T-helper 17 cell (primary cell): ENCODE measurements at places on chromosomes 6 and 20. TPM values are rescaled to one million over a fixed set of nuclear protein-coding genes. Genes with fewer than 3 reads are reported as not detected.

Gene ZNF391
- total RNA-seq = 2.5 TPM

Gene KCNQ5
- total RNA-seq = 3.3 TPM

Gene LRP11
- 1.8 TPM for total RNA-seq

Gene PSORS1C2
- not detected for total RNA-seq

Gene ZKSCAN8
- total RNA-seq = 20.2 TPM

Gene RAD21L1
- not detected for total RNA-seq

Gene PTK7
- total RNA-seq = 1.6 TPM

Gene RHAG
- total RNA-seq = not detected

Gene GRM1
- total RNA-seq = not detected

Gene RUNX2
- 50.8 TPM for total RNA-seq

Gene KCNQ2
- total RNA-seq = not detected

Gene SLC13A3
- total RNA-seq = 0.10 TPM

Gene SLC17A9
- total RNA-seq = 2.4 TPM

Gene NRSN1
- total RNA-seq = not detected

Gene LHFPL5
- not detected for total RNA-seq

Gene NMBR
- not detected for total RNA-seq

Gene ALDH8A1
- total RNA-seq = 3.4 TPM

Gene RAET1L
- not detected for total RNA-seq

Gene TFAP2C
- total RNA-seq = not detected

Gene ULBP3
- 1.6 TPM for total RNA-seq

Gene OPN5
- not detected for total RNA-seq

Gene C6orf58
- total RNA-seq = not detected

Gene GABRR2
- 1.4 TPM for total RNA-seq

Gene SYCP2
- total RNA-seq = 6.0 TPM

Gene COL21A1
- not detected for total RNA-seq

Gene BTN3A1
- total RNA-seq = 205 TPM

Gene AIG1
- 16.5 TPM for total RNA-seq

Gene WFDC10A
- total RNA-seq = not detected

Gene SLC35D3
- total RNA-seq = not detected

Gene DNMT3B
- total RNA-seq = 0.30 TPM

Gene RFX6
- not detected for total RNA-seq

Gene MYLK2
- total RNA-seq = not detected

Gene SLC32A1
- total RNA-seq = not detected

Gene SOX18
- not detected for total RNA-seq

Gene SLC4A11
- total RNA-seq = 1.3 TPM

Gene ADGRF4
- not detected for total RNA-seq

Gene SALL4
- 0.32 TPM for total RNA-seq

Gene OPRL1
- 1.4 TPM for total RNA-seq

Gene RBPJL
- total RNA-seq = not detected

Gene RGS17
- total RNA-seq = not detected

Gene ZSCAN23
- total RNA-seq = 0.12 TPM

Gene PRICKLE4
- not detected for total RNA-seq

Gene CTAGE9
- not detected for total RNA-seq

Gene WASF1
- 3.8 TPM for total RNA-seq

Gene LPIN3
- 0.67 TPM for total RNA-seq

Gene MOXD1
- not detected for total RNA-seq
